ENCODE measurements at places on chromosomes 12 and 14.

GRCh38 chr14:78359581-78359980 is 189.4 kb downstream of the NRXN3 start:
- DNase-seq = no peak

GRCh38 chr12:19251481-19252132 is 122.1 kb downstream of the PLEKHA5 start:
- DNase-seq = no peak

DNA sequence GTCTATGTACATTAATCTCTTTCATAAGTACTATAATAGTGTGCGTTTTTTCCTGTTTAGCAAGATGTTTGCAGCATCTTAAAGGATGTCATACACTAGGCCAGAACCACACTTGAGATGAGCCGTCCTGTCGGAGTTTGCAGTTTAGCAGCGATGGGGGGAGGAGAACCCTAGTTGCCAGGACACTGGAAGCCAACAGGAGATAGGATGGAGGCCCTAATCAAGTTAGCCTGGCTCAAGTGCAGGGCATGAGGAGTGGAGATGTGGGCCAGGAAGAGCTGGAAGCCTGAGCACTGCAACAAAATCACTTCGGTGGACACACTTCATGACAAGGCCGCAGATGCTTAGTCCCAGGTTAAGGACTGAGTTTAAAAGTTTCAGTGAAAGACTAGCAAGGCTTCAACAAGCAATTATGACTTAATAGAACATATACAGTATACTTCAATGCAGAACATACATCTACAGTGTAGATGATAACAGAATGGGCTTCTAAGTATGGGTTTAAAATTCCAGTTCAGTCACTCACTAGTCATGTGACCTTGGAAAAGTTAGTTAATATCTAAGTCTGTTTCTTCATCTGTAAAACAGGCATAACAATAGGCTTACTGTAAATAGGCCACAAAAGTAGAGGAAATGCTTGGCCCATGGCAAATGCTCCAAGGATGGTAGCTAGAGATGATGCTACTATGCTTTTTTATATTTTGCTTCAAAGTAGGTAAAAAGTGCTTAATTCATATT is 77.1 kb downstream of the PTPN21 start:
- DNase-seq = no peak

DNA sequence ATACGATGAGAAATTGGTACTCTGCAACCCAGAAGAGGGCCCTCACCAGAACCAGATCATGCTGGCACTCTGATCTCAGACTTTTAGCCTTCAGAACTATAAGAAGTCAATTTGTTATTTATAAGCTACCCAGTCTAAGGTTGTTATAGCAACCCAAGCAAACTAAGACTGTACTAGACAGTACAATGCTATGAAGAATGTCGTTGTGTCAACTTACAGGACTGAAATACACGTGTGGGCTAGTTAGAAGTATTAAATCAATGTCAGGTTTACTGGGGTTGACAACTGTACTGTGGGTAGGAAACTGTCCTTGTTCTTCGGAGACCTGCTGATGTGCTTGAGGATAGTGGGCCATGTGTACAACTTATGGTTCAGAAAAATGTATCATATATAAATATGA is 19.7 kb downstream of the DUSP16 start:
- no peak for DNase-seq

- no peak for DNase-seq
Measured at GRCh38 chr12:2696136-2696535, 98.6 kb upstream of the FKBP4 start.

GRCh38 chr12:124947561-124948398 is 33.3 kb upstream of the UBC start:
- no peak for DNase-seq

DNA sequence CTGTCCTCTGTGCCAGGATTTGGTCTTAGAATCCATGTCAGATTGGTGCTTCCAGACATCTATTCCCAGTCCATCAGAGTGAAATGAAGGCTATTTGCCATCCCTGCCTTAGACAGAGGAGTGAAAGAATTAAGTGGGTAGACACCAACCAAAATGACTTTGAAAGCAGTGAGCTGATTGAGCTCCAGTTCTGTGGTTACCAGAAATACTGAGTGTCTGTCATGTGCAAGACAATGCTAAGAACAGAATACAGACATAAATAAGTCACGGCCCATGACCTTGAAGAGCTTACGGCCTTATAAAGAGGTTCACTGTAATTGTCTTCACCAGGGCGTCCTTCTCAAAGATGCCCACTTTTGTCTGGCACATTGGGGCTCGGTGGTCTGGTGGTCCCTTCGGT is 21.6 kb upstream of the MANSC4 start:
- no peak for DNase-seq

- no peak for DNase-seq
Measured at GRCh38 chr12:123767613-123768012, 5.5 kb downstream of the DNAH10 start.

GRCh38 chr12:6612247-6612646 is 5.1 kb upstream of the CHD4 start:
- no peak for DNase-seq

GRCh38 chr14:77032844-77033621 is 4.5 kb upstream of the IRF2BPL start:
- no peak for DNase-seq

DNA sequence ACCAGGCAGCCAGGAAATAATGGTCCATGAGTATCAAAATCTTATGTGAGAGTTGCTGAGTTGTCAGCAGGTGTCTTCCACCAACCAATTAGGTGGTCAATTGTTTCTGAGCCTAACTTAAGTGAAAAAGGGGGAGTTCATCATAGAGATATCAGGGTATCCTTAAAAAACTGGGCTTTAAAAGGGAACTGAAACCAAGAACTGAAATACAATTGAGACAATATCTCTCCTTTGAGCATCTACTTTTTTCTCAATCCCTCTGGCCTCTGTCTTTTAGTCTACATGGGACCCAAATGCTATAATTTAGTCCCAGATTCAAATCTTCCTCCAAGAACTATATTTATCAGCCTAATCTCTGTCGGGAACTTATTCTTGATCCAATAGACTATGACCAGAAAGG is 201.0 kb downstream of the BTG1 start:
- no peak for DNase-seq

GRCh38 chr14:54314365-54315104 is 82.3 kb upstream of the CDKN3 start:
- DNase-seq = no peak

DNA sequence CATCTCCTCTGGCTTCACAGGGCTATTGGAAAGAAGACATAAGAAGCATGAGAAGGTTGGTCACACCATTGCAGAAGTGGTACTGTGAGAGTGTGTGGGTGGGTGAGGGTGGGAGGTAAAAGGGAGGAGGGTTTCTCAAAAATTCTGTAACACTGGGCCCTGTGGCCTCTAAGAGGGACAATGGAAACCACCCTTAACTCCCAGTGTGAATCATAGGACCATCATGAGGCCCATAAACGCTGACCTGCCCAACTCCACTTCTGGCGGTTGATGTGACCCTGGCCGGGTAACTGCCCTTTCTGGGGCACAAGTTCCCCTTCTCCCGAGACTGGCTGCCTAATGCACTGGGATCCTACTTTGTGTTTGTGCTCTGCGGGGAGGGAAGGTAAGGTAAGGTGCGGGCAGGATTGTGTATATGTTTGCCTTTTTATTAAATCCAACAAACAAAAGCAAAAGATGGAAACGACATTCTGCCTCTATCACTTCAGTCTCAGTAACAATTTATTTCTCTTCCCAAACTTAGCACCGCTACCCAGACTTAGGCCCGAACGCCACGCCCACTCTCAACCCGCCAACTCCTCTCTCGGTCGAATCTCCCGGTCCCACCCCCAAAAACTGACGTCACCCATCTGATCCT is 551 bp downstream of the METTL1 start:
- DNase-seq = peak; percentile 78

DNA sequence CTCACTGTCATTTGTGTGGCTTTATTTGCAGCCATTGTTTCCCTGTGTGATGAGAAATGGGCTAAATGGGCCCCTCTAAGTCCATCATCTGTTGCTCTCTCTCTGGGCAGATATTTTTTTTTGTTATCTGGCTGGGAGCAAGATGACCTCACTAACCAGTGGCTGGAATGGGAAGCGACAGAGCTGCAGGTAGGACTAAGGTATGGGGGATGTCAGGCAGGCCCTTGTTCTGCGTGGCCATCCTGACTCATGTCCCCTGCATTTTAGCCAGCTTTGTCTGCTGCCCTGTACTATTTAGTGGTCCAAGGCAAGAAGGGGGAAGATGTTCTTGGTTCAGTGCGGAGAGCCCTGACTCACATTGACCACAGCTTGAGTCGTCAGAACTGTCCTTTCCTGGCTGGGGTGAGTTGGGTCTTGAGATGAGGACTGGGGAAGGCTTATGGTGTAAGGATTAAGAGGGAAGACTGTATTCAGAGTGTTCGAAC is 1.3 kb downstream of the MARS1 start:
- DNase-seq = no peak

DNA sequence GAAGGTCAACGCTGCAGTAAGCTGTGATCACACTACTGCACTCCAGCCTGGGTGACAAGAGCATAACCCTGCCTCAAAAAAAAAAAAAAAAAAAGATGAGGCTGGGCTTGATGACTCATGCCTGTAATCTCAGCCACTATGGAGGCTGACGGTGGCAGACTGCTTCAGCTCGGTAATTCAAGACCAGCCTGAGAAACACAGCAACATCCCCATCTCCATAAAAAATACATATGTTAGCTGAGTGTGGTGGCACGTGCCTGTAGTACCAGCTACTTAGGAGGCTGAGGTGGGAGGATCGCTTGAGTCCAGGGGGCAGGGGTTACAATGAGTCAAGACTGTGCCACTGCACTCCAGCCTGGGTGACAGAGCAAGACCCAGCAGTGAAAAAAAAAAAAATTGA is 50.4 kb downstream of the GXYLT1 start:
- DNase-seq = no peak

GRCh38 chr14:60300019-60300418 is 51.0 kb downstream of the PPM1A start:
- DNase-seq = no peak

DNA sequence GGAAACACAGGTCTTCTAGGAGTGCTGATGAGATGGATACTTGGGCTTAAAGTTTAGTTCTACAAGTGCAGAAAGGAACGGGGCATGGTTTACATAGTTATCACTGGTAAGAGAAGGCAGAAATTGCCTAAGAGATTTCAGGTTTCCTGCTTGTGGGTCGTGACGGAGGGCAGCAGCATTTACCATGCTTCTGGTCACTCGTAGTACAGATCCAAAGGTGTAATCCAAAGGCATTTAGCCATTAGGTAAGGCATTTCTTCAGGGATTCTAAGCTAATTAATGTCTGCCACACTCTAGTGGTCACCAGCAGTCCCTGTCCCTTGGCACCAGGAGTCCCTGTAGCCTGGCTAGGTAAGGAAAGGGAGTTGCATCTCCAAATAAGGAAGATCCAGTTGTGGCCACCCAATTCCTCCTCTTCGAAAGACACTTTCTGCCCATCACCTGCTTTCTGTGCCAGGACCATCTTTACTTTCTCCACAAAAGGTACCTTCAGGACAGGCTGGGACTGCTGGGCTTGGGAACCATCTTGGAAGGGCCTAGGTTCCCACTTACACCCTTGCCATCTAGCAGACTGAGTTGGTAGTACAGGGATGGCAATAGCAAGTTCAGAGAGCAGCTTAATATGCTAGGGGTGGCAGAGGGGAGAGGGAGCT is 1.5 kb downstream of the GSTZ1 start:
- DNase-seq = no peak

DNA sequence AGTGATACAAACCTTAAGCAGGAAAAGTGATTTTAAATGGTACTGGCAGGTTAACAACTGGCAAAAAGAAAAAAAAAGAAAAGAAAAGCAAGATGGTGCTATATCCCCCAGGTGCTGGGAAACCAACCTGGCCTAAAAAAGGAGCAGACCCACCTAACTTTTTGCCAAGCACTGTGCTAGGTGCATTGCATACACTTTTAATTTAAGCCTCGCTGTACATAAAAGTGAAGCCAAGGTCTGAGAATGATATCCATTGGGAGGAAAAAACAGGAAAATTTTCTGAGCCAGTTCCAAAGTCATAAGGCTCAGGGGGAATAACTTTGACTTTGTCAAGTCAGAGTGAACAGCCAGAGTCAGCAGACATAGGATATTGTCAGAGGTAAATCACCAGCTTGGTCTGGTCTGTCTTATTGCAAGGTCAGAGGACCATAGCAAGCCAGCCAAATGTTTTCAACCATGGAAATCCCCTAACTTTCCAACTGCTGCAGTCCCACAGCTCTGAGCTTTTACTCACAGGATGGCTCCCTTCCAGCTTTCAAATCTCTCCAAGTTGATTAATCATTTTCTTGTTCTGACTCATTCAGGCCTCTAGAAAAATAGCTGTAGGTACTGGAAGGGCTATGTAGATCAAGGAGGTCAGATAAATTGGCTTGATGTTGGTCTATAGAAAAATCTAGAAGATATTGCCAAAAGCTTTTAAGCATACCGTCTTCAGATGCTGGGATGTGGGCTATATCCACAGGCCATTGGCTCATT is 412.9 kb downstream of the RAD51B start:
- DNase-seq = peak; percentile 23

DNA sequence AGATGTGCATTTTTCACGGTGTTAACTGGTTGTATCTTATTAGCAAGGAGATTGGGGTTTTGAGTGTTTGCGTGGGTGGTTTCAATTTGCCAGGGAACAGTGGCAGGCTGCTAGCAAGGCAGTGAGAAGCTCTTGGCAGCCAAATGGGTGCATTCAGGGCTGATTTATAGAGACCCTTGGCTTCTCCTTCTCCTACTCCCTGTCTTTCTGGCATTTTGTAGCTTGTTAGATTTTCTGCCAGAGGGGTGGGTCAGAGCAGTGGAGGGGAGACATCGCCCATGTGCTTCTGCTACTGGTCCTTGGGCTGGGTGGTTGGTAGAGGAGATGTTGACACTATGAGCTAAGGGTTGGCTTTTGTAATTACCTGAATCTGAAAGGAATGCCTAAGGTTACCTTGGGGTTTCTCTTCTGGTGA is 9.6 kb downstream of the CALM1 start:
- DNase-seq = no peak

DNA sequence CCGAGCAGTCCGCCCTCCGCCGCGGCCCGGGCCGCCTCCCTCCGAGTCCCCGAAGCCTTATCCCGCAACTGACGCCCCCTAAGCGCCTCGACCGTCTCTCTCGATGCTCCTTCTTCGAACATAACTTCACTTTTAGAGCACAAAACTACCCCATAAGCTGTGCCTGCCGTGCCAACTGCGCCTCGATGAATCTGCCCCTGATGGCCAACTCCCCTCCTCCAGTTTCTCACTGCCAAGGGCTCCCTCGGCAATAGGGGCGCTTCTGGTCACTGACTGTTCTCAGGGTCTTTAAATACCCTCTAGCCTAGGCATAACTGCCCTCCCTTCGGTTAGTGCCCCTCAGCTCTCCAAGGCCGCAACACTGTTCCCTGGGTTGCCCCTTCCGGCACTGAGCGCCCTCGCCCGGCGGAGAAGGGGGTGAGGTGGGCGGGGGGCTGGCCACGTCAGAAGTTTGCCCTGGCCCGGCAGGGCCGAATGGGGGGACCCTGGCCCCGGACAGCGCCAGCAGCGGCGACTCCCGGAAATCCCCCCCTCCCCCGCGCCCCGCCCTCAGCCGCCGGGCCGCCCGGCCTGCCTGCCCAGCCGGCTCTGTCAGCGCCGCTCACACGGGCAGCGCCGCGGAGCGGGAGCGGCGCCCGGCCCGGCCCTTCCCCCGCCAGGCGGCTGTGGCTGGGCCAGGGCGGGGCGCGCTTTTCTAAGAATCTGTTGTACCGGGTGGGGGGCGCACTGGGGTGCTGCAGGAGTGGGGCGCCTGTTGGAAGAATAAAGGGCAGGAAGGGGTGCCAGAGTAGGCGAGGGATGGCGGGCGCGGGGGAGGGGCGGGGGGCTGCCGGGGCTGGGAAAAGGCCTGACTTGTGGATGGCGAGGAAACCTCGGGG is 10.6 kb downstream of the RARG start:
- peak; percentile 62 for DNase-seq

Measured in GM19239 (cell line).